ENCODE measurements at places on chromosomes 5 and 9. TPM values are rescaled to one million over a fixed set of nuclear protein-coding genes. Genes with fewer than 3 reads are reported as not detected.
A peak's percentile ranks its signal among the peaks of the same experiment; 100 is the strongest.

GRCh38 chr9:91297306-91297705 lies 64.4 kb downstream of the AUH start:
- DNase-seq, result no peak

DNA sequence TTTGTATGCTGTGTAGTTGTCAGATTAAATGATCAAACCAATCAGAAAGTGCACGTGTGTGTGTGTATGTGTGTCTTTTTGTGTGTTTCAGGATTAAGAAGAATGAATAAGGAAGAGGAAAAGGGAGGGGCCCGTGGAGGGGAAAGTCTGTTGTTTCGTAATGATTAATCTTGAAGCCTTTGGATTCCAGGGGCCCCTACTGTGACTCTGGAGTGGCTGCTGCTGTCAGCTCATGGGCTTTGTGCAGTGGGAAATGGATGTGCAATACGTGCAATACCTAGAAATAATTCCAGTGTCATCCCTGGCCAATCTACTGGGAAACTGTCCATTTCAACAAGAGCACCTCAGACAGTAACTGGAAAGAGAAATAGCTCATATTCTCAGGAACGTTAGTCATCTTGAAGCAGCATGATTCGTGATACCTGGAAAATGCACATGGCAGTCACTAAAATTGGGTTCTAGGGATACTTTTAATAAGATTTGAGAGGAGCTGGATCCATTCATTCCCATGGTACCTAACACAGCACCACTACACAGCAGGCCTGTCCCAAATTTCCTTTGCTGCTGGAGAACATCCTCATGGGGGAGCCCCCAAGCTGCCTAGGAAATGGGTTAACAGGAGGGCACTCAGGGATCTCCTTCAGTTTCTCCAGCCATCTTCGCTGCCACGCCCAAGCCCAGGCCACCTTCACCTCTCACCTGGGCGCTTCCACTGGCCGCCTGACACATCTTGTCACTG lies 186.3 kb downstream of the NR3C1 start:
- DNase-seq, result no peak

DNA sequence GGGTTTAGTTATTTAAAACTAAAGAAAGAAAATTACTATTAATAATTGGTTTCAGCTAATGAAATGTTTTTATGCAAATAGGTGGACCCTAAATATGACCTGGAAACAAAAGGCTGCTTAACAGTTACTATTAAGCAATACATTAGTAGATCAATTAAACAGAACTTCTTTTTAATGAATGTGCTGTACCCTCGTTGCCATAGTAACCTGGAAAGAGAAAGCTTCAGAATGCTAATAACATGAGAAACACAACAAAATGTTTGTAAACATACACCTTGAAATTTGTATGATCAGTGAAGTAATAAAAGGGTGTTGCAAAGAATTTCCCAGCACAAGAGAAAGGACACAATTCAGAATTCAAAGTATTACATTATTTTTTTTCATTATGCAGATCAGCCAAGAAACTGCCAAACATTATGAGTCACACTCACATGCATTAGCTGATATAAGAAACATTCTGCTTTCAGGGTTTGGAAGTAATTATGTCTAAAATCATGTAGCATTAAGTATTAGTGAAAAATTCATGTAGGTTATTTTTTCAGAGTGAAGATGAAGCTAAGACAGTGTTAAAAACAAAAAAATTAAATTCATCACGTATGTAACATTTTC lies 348.3 kb downstream of the ISL1 start:
- no peak for DNase-seq

DNA sequence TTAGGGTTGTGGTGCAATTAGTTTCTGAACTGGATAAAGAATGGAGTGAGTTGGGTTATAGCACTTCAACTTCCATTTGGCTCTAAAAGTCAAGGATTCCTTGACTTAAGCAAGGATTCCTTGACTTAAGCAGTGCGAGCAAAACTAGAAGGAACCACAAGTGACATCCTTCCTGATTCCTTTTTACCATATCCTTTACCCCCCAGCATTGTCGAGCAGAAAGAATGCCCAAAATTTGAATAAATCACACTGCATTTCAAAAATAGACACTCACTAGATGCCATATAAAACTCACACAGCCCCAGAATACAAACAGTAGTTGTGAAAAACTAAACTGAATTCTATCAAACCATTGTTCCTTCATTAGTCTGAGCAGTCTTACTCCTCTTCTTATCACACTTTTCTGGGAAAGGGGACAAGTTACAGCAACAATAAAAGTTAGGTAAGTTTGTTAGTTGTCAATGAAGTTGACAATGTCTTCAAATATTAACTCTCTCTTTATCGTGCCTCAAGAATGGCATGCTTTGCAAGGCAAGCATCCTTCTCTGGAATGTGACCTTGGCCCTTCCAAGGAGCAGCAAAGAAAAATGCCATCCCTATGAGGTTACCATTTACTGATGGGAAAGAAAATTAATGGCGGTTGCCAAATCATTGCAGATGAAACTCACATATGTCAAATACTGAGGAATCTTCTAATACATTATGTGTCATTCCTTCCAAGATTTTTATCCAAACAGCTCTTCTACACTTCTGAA lies 273.3 kb upstream of the ANKRD55 start:
- DNase-seq, result no peak

GRCh38 chr5:97420646-97421045 lies 237.6 kb upstream of the RIOK2 start:
- DNase-seq, result no peak

DNA sequence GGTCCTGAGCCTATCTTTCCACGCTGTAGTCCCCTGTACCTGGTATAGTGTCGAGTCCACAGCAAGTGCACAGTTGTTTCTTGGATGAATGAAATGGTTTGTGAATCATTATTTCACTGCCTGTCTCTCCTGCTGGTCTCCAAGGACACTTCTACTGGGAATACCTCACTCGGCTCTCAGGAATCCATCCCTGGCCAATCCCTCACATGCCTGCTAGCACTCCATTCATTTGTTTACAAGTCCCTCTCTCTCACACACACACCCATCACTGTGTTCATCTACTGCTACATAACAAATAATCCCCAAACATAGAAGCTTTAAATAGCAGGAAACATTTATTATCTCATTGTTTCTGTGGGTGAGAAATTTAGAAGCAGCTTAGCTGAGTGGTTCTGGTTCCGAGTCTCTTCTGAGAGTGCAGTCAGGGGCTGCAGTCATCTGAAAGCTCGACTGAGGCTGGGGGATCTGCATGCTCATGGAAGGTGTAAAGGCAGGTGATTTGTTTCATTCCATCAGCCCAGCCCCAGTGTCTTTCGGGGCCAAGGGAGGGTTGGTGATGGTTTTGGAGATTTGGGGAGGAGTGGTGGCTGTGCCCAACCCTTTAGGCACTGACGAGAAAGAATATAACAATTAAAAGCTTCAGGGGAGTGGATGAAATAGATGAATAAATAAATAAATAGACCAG lies 132.7 kb upstream of the IER5L start:
- DNase-seq, result no peak

DNA sequence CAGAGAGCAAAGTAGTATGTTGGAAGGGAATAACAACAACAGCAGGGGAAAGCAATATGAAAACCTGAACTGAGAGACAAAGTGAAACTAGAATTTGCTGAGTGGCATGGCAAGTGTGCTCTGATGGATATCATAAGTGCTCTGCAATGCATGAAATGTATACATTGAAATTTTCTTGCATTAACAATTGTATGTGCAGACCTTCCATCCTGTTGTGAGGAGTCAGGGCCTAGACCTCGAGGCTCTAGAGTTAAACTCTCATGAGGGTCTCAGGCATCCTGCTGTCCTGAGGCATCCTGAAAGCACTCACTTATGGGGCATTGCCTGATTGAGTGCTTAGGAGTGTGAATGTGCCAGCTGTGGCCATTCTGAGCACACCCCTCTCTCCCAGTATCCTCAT lies 1.1 kb downstream of the ECM2 start:
- no peak for DNase-seq

DNA sequence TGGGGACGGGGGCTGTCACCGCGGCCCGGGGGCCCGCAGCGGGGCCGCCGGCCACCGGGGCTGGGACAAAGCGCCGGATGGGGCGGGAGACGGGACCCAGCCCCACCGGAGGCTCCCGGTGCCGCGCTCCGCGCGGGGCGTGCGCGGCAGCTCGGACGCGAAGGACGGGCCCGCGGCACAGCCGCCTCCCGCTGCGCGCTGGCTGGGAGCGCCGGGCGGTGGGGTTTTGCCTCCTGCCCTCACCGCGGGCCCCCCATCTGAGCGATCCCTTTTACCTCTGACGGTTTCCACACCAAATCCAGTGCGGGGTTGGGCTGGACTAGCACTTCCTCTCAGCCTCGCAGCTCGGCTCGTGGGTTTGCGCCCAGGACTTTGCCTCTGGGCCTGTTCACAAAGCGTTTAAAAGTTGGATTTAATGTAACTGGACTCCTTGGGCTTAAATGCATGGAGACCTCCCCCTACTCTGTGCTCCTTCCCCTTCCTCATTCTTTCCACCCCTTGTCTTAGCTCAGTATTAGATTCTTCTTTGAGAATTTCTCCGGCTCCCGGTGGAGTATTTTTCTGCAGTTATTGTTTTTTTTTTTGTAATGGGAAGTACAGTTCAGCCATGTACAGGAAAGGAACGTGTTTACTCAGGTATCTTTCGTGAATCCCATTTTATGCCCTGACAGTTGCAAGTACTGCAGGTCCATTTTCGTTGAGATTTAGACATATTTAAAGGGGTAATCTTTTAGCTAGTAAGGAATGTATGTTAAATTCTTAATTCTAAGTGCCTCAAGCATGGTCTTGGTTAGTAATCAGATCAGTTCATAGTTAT lies 691 bp downstream of the FCHO2 start:
- DNase-seq, result peak; percentile 31

GRCh38 chr9:132016456-132016855 lies 63.2 kb downstream of the MED27 start:
- DNase-seq, result no peak

DNA sequence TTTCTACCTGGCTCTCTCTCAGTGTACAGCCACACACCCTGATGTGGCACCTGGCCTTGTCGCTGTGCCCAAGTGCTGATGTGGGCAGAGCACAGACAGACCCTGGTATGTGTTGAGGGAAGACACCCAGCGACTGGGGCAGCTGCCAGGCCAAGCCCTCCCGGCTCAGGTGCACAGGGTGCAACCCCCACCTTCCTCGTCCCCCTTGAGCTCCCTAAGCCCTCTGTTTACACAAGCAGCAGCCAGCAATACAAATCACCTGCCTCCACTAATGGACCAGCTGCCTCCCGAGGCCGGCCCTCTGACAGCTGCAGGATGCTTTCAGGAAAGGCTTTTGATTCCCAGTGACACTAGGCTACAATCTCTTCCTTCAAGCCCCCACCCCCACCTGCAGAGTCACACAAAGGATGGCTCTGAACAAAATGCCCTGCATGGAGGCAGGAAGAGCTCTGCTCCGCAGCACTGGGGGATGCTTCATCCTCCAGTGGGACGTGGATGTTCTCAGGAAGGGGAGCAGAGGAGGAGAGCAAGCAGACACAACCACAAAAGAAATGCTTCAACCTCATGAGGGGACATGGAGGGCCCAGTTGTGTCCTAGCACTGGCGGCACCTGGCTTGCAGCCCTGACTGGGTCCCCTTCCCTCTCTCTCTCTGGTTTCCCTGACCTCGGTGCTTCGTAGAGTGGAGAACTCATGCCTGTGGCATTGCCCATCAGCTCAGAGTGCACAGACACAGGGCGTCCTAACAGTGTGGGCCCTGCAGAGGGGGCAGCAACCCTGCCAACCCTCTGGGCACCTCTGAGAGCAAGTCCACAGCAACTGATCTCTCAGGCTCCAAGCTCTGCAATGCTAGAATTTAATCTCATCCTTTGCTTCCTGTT lies 140.8 kb downstream of the BARX1 start:
- DNase-seq, result no peak

DNA sequence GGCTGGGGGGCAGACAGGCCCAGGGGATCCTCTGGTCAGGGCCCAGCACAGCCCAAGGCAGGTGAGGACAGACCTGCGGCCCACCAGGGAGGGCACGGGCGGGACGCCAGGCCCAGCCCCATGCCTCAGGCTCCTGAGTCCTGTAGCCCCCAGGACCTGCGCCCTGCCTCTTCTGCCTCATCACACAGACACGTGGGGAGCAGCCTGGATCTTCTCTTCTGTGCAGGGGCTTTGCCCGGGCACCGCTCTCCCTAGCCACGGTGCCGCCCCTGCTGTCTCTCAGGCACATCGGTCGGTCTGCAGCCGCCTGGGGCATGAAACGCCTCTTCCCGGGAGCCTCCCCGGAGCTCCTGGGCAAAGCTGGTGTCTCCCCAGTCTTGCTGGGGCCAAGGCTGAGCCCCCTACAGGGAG lies 40.2 kb upstream of the EGFL7 start:
- no peak for DNase-seq

DNA sequence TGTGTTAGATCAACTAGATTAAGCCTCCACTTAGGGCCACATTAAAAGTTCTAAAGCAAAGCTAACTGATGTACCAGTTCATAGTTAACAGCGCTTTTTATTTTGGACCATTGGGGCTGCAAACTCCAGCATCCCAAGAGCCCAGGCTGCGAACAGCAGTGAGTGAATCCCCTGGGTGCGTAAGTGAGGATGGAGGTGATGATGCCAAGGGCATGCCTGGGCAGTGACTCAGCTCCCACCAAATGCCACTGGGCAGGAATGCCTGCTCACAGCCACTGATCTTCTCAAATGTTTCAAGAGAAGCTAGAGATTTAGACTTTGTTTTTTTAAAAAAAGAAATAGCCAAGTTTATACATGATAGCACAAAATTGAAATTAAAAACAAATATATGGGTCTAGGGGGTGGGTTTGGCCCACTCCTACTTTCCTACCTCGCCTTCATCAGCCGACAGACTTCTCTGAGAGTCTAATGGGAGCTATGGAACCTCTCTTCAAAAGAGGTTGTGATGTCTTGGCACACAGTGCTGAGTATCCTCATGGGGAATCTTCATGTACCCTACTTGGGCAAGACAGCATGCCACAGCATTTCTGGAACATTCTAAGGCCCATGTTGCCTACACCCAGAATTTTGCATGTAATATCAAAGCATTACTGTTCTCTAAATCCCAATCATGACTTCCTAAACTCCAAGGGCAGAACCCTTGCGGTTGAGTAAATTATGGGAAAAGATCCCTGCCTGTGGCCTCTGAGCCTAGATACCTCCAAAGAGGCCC lies 398.1 kb downstream of the EBF1 start:
- DNase-seq, result no peak

Gene CDC20B
- total RNA-seq, result not detected

Gene PARP8
- total RNA-seq, result 217 TPM

Gene PTGER4
- 343 TPM for total RNA-seq

Gene POU5F2
- 4.2 TPM for total RNA-seq

Gene ZDHHC11
- total RNA-seq, result 18.3 TPM

Gene PCA3
- not detected for total RNA-seq
